Stimulated activated naive CD4-positive, alpha-beta T cell (primary cell): ENCODE measurements at places on chromosomes 6 and 20.

GRCh38 chr6:166758136-166758704 lies 131.2 kb upstream of the RPS6KA2 start:
- no peak for DNase-seq

- no peak for DNase-seq
Observed at GRCh38 chr20:43386878-43387277, 70.8 kb upstream of the SRSF6 start.

GRCh38 chr6:165910184-165910966 lies 247.3 kb upstream of the PDE10A start:
- no peak for DNase-seq

GRCh38 chr20:44457016-44457415 lies 18.7 kb upstream of the TTPAL start:
- DNase-seq: no peak

GRCh38 chr6:102488729-102489128 lies 1095.2 kb downstream of the GRIK2 start:
- no peak for DNase-seq

DNA sequence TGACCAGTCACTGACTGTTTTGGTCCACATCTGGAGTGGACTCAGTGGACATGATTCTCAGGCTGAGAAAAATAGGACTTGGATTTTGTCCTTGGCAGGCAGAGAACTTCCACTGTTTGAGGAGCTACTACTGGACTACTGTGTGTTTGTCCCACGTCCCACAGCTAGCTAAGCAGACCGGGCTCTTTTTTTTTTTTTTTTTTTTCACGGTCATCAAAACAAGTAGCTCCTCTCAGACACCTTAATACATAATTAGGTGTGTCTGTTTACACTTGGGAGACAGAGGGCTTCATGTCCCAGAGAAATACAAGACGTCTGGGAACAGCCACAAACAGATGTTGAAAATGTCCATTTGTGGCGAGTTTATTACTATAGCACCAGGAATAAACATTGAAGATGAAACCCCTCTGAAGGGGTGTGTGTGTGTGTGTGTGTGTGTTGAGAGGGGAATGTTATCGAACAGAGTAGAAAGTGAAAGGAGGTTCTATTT lies 155.0 kb upstream of the SUPT3H start:
- DNase-seq: no peak

DNA sequence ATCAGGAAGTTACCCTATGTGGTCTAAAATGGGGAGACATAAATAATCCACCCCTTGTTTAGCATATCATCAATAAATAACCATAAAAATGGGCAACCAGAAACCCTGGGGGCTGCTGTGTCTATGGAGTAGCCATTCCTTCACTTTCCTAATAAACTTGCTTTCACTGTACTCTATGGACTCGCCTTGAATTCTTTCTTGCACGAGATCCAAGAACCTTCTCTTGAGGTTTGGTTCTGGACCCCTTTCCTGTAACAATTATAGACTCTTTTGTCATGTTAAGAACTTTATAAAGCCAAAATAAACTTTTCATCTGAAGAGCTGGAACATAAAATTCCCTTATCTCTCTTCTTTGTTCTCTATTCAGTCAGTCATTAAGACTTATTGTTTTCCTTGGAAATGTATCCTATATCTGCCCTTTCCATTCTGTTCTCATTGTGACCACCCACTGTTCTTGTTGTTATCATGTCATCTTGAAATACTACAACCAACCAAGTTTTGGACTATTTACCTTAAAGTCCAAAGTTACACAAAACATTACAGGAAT lies 29.3 kb upstream of the ZBTB24 start:
- no peak for DNase-seq

DNA sequence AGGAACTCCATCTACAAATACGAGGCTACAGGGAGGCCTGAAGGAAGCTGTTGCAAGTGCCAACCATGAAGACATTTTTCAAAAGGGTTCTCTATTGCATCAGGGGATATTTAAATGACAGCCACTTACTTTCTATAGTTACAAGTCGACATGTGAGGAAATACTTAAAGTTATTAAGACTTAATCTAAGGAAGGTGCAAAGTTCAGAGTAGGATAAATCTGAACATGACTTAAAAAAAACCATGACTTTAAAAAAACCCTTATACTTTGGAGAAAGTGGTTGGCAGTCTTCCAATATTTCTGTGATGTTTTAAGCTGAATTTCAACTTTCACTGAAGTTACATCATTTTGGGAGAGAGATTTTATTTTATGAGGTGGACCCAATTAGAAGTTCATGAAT lies 56.3 kb upstream of the EMILIN3 start:
- no peak for DNase-seq

GRCh38 chr6:116059713-116060571 lies 749 bp downstream of the FRK start:
- no peak for DNase-seq

- peak; percentile 30 for DNase-seq
Observed at GRCh38 chr6:30883685-30884520, at the start of gene DDR1. Gene DDR1, plus strand, starts transcription at chr6:30884519. Its CDS starts 4,211 bp downstream, at chr6:30888730.

DNA sequence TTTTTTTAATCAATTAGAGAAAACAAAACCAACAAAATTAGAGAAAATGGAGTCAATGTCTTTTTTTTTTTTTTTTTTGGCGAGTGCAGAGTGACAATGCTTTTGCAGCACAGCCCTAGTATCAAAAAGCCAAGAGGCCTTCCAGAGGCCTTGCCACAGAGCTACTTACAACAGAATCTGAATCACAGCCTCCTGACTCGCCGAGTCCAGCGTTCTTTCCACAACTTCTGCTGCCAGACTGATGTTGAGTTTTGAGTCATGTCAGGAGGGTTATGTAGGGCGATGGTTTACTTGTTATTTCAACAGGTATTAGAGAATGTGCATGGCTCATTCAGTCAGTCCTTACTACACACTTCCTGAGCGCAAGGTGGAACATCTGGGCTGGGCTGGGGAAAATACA lies 88.6 kb downstream of the FNDC1 start:
- no peak for DNase-seq
